Activated CD4-positive, alpha-beta T cell treated with anti-CD3 and anti-CD28 coated beads, Interleukin-2, amount 10 ng/mL, durations not matched to agents 7 days and 5 days (primary cell): ENCODE measurements at places on chromosomes 1 and 21.

DNA sequence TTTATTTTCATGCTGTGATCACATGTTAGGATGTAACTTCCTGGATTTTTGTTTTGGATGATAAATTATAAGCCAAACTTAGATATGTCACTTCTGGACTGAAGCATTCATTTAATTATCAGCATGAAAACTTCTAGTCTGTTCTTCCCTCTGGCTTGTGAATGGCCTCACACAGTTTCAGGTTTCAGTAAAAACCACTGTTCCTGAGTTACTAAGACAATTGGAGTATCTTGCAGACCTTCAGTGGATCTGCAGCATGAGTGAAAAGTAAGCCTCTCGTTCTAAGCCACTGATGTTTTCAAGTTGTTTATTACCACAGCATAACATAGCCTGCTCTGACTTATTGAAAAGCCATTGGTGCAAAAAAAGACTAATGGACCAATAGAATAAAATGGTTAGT, 55.3 kb upstream of the RGS21 start:
- DNase-seq = no peak

DNA sequence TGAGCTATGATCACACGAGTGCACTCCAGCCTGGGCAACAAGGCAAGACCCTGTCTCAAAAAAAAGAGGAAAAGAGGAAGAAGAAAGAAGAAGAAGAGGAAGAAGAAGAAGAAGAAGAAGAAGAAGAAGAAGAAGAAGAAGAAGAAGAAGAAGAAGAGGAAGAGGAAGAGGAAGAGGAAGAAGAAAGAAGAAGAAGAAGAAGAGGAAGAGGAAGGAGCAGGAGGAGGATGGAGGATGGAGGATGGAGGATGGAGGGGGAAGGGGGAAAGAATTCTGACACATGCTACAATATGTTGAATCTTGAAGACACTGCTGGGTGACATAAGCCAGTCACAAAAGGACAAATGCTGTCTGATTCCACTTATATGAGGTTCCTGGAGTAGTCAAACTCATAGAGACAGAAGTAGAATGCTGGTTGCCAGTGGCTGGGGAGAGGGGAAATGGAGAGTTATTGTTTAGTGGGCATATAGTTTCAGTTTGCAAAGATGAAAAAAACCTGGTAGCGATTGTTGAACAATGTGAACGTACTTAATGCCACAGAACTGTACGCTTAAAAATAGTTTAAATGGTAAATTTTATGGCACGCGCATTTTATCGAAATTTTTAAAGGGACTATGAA, 47.3 kb upstream of the COA6 start:
- DNase-seq = no peak

- no peak for DNase-seq
These were observed 1.3 kb downstream of the DYRK3 start for GRCh38 chr1:206636671-206637070.

DNA sequence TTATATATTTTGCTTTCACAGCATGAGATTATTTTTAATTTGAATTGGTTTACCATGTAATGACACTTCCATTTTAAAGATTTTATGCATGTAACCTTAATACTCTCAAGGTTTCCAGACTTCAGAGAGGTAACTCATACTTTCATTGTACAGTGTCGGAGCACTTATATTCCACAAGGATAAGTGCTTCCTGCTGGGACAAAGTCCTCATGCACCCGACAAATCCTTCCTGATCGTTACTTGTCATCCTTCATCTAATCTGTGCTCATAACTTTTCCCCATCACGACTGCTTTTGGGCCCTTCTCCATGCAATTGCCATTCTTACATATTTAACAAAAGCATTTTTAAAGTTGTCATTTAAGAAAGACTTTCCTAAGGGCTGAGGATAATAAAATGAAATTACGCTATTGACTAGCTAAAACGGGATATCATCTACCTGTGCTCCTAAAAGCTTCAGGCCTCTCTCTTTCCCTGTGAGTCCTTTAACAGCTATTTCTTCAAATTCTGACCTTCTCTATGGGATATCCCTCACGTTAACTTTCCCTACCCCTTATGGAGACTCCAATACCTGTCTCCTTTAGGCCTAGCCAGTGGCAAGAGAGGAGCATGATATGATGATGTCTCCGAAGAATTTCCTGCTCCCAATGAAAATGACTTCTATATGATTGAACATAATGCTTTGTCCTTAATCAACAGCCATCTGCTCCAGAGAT, 59.3 kb downstream of the NCAM2 start:
- DNase-seq = no peak

GRCh38 chr1:16235347-16235746, 1.6 kb downstream of the CPLANE2 start:
- DNase-seq = no peak

DNA sequence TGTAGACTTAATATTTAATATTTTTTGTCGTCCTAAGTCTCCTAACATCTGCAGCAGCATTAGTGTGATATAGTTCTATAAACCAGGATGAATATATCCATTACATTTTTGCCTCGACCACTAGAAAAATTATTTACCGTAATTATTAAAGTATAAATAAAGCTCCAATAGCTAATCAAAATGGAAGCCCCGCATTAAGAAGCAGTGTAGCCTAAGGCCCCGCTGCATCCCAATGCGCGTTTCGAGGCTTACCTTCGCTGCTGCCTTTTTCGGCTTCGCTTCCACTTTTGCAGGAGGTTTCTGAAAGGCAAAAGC, 891 bp downstream of the HMGN1 start:
- DNase-seq = no peak

- no peak for DNase-seq
These were observed 3.8 kb upstream of the KRTAP19-8 start for GRCh38 chr21:31042080-31042464.

GRCh38 chr1:60916199-60916598, 166.2 kb upstream of the NFIA start:
- no peak for DNase-seq

DNA sequence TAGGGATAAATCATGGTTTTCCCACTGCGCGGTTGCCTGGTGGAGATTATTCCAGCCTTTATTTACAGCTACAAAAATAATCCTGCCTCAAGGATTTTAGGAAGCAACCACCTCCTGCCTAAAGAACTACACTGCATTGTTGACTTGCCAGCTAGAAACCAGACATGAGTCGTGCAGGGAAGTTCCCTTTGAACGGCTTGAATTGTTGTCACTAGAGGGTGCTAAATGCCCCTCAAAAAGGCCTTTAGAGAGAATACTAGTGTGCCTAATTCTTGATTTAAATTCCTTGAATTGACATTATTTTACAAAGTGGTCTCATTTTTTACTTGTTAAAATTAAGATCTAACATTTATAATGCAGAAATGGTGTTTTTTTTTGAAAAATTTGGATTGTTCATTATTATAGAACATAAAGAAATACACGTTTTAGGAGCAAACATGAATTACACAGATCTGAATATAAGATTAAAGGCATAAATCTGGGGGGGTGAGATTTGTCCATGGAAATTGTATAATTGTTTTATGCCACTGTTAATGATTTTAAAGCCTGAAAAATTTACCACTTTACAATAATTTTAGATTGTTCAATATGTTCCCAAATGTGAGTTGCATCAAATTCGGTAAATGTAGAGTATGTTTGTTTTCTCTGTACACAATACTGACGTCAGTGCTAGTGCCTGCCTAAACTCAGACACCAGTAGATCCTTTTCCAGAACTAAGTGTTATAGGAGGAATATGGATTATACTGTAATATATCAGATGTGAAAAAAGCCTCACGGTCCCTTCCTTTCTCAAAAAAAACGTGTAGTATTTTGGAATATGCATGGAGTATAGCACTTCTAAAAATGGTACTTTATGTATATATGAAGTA, 7.6 kb upstream of the ERG start:
- peak; percentile 59 for DNase-seq

DNA sequence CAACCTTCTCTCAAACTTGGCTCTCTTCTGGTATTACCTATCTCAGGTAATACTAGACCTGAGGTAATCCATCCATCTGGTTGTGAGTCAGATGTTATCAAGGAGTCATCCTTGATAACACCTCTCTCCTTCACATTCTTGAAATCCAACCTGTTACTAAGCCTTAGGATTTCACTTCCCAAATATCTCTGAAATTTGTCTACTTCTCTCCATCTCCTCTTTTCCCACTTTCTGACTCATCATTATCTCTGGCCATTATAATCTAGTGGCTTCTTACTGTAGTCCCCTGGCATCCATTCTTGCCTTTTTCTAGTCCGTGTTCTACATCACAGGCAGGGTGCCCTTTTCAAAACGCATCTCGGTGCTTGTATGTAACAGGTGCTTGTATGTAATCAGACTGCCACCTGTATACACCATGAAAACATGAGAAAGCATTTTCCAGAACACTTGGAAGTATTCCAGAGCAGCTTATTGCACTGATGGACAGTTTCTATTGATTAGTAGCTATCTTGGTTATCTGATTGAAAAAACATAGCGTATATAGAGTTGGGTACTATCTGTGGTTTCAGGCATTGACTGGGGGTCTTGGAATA, 4.5 kb downstream of the COG2 start:
- DNase-seq = no peak

GRCh38 chr1:182303778-182304177, 87.8 kb downstream of the GLUL start:
- no peak for DNase-seq
